Activated T-helper 1 cell treated with Interleukin-2 at 50 U/mL for 16 hours (primary cell): ENCODE measurements at places on chromosomes 7 and 10.

- no peak for DNase-seq
Observed at GRCh38 chr7:12066521-12066920, 144.6 kb upstream of the TMEM106B start.

DNA sequence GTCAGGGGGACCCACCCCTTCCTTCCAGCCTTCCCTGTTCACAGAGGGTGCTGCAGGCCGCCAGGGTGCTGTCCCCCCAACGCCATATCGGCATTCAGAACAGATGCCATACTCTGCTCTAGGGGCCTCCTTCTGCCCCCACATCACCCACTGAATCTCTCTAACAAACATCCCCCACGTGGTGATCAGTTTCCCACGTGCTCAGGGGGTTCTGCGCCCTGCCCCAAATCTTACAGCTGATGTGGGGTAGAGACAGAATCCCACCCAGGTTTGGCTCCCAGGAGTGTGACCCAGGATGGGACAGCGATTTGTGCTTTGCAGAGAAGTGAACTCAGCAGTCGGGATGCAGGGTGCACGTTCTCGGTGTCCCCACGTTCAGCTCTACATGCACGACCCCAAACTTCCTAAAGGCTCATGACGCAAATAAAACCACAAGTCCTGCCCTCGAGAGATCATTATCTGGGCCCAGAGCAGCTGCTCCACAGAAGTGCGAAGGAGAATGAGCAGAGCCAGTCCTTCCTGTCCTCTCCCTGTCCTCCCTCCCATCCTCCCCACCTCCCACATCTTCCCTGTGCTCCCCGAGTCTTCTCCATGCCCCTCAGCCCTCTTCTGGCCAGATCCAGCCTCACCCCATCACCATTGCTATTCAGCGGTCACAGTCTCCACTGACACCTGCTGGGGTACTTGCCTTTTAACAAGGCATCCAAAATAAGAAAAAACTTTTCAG, 423.4 kb downstream of the DNAJB6 start:
- DNase-seq, result no peak

DNA sequence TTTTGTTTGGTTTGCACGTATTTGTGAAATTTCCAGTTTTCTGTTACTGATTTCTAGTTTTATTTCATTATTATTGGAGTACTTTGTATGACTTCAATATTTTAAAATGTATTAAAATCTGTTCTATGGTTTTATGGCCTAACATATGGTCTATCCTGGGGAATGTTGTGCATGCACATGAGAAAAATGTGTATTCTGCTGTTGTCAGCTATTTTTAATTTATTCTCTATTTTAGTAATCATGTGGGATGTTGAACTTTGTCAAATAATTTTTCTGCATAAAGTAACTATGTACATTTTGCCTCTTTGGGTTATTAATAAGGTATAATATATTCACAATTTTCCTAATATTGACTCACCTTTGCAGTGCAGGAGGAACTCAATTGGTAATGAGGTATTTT, 46.7 kb downstream of the EBLN1 start:
- no peak for DNase-seq

DNA sequence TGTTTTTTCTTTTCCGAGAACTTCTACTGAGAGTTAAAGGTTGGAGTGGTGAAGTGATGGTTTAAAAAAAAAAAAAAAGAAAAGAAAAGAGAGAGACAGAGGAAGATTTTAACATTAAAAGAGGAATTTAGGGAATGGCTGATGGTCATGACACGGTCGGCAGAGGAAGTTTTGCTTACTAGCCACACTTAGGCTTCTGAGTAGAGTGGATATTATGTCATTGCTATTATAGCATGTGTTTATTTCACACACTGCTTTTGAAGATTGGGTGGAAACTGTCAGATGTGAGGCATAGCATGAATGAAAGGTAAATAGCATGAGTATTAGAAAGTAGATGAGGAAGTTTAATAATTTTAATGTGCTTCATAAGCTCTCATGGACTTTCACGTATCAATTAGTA, 2.5 kb downstream of the KAT6B start:
- DNase-seq, result no peak

DNA sequence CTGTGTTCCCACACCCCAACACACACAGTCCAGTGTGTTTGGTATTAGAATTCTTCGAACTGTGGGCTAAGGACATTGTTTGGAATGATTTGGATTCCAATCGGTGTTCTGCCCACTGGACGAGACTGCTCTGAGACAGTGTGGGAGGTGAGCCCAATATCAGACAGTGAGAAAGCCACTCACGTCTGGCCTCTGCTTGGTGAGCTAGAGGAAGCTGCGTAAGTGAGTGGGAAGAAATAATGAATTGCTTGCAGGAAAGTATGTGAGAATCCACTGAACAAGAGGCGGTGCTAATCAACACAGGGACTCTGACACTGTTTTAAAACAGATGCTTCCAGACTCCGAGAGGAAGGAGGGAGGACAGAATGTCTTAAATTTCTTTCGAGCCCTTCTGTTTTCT, 675.0 kb upstream of the ANKRD30A start:
- DNase-seq, result no peak
